ENCODE measurements at places on chromosomes 11 and 22.

- DNase-seq: no peak
These were observed 98.3 kb downstream of the PKNOX2 start for GRCh38 chr11:125262830-125263218.

DNA sequence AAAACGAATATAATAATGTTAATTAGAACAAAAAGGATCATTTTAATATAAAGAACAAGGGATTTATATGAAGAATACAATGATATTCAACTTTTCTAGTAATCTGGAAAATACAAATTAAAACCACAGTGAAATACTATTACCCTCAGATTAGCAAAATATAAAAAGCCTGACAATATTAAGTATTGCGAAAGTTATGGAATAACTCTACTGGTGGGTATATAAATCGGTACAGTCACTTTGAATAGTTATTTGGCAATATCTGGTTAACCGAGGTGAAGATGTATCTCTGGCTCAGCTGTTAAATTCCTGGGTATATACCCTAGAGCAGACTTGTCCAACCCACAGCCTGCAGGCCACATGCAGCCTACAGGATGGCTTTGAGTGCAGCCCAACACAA is 118.8 kb downstream of the ATM start:
- no peak for DNase-seq

GRCh38 chr22:43234264-43234988 is 47.5 kb upstream of the TTLL12 start:
- no peak for DNase-seq

DNA sequence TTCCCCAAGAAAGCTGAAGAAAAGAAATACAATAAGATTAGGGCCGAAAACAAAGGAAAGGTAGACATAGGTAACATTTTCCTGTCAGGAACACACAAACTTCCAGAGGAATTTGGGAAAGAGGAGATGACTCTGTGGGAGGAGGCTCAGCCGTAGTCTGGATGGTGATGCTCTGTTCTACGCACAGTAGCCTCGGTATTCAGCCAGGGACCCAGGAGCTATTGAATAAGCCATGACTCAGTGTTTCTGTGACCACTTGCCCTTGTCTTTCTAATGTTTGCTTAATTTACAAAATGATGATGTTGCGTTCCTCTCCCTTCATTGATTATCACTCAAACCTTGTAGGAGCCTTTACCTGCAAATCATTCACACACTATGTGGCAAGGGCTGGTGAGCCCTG is 745.0 kb downstream of the NTM start:
- no peak for DNase-seq

GRCh38 chr11:21567645-21568290 is 625.1 kb upstream of the ANO5 start:
- DNase-seq: no peak

- DNase-seq: no peak
These were observed 36.1 kb downstream of the RELT start for GRCh38 chr11:73412308-73412707.

Measured in stimulated activated CD8-positive, alpha-beta memory T cell treated with anti-CD3 and anti-CD28 coated beads, Interleukin-7, amount 100 ng/mL, for 1 hour (primary cell).